ENCODE measurements at places on chromosomes 16 and 17.

DNA sequence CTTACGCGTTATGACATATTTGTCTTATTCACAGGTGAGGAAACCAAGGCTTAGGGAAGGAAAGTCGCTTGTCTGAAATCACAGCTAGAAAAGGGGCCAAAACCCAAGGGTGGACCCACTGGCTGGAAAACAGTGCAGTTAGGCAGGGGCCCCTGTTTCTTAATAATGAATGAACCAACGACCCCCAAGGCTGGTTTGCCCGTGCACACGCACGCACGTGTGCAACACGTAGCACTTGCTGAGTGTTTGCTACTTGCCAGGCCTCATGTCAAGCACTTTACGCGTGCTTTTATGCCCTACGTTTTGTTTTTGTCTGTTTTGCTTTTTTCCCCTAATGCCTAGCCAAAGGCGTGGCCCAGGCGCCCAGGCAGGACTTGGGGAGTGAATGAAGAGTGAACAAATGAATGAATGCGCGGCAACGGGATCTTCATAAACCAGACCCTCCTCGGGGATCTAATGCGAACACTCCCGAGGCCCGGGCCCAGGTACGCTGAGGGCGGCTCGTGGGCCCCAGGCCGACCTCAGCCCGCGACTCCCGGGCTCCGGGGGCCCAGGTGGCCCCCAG, 571 bp upstream of the USP10 start:
- no peak for DNase-seq

GRCh38 chr16:84660973-84661372, 12.7 kb downstream of the KLHL36 start:
- no peak for DNase-seq

DNA sequence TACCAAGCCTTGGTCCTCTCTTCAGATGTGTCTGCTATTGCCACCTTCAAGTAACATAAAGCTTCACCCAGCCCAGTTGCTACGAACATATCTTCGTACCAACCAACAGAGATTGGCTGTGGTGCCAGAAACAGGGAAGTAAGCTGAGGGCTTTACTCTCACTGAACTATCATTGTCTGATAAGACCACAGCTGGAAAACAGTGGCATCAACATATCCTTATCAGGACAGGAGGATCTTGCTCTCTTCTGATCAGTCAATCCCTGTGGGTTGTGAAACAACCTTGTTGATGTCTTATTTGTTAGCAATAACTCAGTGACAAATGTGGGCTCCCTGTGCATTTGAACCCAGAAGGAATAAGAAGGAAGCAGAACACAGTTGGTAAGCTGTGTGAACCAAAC, 446.3 kb upstream of the MAF start:
- DNase-seq, result no peak

GRCh38 chr17:18959845-18960240, 7.9 kb downstream of the SLC5A10 start:
- DNase-seq, result no peak

- DNase-seq, result no peak
Measured at GRCh38 chr17:69147460-69147859, 5.8 kb upstream of the ABCA6 start.
